ENCODE measurements at places on chromosomes 2 and 18.

DNA sequence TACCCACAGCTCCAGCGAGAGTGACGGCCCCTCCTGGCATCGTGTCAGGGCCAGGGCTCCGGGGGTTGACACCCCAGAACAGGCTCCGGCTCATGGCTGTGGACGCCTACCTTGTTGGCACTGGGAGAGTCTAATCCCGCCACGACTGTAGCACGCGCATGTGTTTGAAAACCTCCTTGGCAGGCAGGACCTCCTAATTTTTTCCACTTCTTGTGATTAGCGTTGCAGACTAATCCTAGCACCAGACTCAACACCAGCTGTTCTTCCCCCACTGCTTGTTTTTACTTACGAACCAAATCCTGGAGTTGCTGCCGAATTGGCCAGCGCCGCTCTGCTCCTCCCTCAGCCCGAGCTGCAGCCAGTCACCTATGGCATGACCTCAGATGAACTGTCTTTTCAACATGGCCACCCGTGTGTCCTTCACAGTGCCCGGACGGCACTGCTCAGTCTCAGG is 110.7 kb downstream of the KLHL29 start:
- DNase-seq: no peak

GRCh38 chr2:220940646-220941045 is 631.5 kb downstream of the EPHA4 start:
- no peak for DNase-seq

GRCh38 chr2:85886590-85886989 is 2.2 kb downstream of the ST3GAL5 start:
- DNase-seq: peak; percentile 65

DNA sequence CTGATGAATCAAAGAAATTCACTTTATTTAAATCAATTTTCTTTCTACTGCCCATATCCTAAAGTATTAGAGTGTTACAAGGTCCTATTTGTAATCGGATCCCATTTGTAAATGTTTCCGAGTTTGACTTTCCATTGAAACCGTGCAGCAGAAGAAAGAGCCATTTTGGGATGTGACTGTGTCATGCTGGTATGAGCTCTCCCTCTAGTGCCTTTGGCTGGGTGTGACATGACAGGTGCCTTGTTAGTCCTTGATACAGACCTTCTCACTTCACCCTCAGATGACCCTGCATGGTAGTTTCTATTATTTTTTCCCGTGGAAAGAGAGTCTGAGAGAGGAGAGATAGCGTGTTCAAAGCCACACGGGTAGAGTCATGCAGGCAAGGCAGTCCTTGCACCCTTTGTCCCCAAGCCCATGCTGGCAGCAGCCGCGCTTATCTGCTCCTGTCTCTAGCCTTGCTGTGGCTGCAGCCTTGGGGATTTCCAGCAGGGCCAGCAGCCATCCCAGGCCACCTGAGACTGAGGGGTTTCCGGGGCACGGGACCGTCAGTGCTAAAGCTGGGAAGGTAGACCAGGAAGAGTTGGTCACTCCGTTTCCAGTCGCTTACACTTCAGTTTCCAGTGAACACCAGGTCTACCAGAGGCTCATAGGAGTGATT is 21.4 kb downstream of the CHMP1B start:
- DNase-seq: no peak

DNA sequence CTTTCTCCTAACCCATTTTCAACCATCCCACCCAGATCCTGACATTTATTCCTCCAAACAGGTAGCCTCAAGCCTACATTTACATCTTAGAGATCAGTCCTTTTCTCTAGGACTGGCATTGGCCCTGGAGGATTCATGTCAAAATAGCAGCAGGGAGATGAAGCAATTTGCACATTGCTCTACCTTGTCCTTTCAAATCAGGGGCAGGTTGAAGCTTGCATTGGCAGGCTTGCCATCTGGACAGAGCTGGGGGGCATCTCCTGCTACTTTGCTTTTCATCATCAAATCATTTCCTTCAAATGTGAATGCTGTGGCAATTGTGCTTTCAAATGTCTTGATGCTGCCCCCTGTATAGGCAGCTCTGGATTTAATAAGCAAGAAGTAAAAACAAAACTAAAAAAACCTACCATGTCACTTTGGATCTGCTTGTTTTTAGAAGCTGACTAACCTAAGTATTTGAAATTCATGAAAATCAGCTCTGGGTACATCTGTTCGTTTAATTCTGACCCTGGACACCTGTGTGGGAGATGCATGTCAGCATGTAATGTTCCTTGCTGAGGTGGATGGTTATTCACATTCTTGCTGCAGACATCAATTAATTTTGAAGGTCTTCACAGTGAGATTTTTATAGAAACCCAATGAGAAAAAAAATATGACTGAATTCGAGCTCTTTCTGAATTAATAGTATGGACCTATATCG is 47.9 kb downstream of the KIF5C start:
- DNase-seq: no peak

DNA sequence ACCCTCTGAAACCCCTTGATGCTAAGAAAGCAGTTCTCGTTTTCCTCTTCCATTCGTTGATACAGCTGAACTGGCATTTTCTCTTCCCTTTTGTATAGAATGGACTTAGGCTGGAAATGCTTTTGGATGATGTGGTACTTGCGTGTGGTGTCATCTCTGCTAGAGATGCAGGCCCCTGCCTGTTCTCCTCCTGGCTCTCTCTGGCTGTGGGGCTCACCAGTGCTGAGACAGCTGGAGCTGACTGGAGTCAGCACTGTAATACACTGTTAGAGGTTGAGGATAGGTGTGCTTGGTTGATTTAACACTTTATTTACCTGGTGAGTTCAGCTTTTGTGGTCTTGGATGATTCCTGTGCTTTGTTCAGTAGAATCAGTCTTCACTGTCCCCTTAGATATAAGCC is 30.2 kb downstream of the PARD3B start:
- no peak for DNase-seq

- no peak for DNase-seq
These were observed 185.0 kb upstream of the STK17B start for GRCh38 chr2:196356332-196356731.

DNA sequence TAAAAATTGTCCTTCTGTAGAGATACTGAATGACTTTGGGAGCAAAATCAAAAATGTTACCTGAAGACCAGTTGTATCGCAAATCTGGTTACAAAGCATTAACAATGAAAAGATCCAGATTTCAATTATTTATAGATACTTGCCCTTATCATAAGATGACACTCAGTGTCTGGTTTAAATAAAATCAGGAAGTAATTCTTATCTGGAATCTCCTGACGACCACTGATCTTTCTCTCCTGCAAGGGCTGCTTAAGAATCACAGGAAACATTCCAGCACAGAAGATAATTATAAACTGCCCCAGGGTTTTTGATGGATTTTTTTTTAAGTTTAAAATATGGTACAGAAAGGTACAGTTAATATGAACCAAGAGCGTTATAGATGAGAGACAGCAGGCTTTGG is 205.7 kb downstream of the ALK start:
- DNase-seq: no peak

GRCh38 chr18:66695281-66695680 is 91.4 kb upstream of the CDH19 start:
- DNase-seq: no peak

DNA sequence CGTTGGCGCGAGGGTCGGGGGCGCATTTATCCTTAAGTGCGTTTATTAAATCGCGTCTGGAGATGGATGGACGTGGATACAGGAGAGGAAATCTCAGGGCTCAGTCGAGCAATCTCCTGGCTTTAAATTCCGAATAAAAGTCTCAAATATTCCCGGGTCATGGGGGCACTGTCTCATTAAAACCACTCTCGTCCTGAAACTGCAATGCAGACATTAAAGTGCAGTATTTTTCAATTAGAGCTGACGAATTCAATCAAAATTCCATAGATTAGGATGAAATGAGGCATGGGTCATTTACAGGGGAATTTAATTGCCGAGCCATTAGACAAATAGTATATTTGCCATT is 10.7 kb upstream of the GBX2 start:
- DNase-seq: no peak
